ENCODE measurements at places on chromosomes 7 and 10. TPM values are rescaled to one million over a fixed set of nuclear protein-coding genes. Genes with fewer than 3 reads are reported as not detected.

The EPHB4 gene
- polyA plus RNA-seq: 8.2 TPM

The MGAM2 gene
- polyA plus RNA-seq: not detected

The SPDYE2 gene
- polyA plus RNA-seq: 0.59 TPM

The UCN3 gene
- polyA plus RNA-seq: not detected

The GIMAP6 gene
- polyA plus RNA-seq: not detected

DNA sequence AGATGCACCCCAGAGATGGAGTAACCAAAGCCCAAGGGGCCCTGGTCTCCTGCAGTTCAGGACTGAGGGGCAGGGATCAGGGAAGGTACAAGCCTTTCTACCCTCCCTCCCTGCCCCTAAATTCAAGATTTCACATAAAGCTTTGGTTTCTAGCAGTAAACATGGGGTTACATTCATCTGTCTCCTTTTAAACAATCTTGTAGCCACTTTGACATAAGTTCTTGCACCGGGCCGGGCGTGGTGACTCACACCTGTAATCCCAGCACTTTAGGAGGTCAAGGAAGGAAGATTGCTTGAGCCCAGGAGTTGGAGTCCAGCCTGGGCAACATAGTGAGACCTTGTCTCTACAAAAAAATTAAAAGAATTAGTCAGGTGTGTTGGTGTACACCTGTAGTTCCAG, 4.0 kb upstream of the ACTR3C start:
- DNase-seq: no peak

GRCh38 chr10:3229815-3230214, 57.2 kb upstream of the PITRM1 start:
- DNase-seq: peak; percentile 60

GRCh38 chr10:20630092-20630643, 266.9 kb downstream of the NEBL start:
- DNase-seq: no peak

GRCh38 chr10:99660662-99661376, 1.5 kb downstream of the ENTPD7 start:
- DNase-seq: no peak

- DNase-seq: no peak
Measured at GRCh38 chr7:56007891-56008290, 43.4 kb downstream of the PSPH start.
